ENCODE measurements at places on chromosomes 11 and 22.

DNA sequence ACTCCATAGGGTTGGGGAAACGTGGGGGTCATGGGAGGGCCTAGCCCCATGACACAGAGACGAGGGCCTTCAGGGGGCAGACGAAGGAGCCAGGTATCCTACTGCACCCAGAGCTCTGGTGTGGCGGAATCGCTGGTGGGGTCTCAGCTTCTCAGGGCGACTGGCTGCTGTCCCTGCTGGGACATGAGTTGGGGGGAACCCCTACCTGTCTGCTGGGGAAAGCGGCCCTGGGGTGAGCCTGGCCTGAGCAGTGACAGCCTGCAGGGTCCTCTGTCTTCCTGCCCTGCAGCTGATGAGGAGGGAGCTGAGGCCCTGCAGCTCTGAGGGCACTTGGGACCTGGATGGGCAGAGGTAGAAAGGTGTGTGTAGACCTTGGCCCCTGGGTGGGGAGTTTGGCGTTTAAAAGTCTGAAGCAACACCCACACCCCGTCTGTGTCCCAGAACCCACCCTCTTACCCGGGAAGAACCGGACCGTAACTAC lies 33.6 kb upstream of the GRAMD4 start:
- no peak for DNase-seq

DNA sequence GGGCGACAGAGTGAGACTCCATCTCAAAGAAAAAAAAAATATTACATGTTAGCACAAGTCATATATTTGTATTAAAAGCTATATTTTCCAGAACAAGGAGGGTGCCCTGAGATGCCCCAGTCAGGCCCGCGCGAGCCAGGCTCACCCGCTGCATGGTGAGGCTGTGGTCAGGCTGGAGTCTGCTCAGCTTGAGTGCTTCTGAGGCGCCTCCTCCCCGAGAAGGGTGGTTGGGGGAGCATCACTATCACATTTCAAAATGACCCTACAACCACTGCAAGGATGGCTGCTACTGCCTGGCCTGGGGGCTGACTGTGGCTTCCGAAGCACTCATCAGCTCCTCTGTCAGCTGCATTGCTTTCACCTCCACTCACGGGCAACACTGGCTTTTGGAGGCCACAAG lies 77.1 kb downstream of the SCUBE1 start:
- no peak for DNase-seq

DNA sequence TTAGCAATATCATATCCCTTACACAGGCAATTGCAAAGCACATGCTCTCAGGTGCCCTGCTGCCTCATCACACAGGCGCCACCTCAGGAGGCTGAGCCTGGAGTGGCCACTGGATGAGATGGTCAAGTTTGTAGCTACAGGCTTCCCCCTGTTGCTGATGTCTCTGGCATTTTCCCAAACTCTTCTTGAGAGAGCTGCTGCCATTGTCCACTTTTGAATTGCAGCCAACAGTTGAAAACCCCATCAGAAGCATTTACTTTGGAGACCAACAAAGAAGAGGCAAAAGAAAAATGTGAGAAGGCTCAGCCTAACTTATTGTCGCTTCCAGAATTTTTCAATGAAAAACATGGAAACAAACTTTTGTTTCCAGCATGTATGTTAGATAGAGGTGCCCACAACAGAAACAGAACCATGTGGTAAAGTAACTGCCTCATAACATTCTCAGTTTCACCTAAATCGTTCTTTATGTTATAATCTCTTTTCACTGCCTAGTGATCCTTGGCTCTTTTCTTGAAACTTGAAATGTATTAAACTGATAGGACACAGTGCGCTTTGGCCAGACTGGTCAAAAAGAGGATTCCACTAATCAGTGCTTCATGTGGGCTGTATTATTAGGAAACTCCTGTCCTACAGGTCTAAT lies 47.6 kb upstream of the OR8B8 start:
- no peak for DNase-seq

DNA sequence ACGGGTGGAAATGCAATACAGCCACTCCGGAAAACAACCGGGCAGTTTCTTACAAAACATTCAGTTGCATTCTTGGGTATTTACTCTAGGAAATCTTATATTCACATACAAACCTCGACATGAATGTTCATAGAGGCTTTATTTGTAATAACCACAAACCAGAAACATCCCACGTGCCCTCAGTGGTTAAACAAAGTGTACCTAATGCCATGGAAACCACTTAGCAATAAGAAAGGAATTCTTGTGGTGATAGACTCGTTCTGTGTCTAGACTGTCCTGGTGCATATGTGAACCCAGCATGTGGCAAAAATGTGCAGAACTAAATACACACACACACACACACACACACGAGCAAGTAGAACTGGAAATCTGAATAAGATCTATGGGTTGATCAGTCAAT lies 1073.3 kb downstream of the TBC1D22A start:
- no peak for DNase-seq

DNA sequence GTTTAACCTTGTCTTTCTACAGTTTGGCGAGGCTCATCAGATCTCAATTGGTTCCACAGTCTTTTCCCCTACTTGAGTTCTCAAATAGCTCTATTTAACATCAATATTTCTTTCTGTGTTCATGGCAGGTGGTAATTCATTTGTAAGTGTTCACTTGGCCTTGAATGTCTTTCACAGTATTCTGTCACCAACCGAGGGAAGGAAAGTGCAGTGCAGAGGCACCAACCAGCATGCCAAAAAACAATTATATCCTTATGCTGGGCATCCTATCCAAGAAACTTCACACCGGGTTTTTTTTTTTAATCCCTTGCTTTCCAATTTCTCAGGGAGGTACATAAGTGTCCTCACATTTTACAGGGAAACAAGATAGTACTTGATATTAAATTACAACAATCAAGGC lies 55.0 kb upstream of the ZC3H12C start:
- no peak for DNase-seq

DNA sequence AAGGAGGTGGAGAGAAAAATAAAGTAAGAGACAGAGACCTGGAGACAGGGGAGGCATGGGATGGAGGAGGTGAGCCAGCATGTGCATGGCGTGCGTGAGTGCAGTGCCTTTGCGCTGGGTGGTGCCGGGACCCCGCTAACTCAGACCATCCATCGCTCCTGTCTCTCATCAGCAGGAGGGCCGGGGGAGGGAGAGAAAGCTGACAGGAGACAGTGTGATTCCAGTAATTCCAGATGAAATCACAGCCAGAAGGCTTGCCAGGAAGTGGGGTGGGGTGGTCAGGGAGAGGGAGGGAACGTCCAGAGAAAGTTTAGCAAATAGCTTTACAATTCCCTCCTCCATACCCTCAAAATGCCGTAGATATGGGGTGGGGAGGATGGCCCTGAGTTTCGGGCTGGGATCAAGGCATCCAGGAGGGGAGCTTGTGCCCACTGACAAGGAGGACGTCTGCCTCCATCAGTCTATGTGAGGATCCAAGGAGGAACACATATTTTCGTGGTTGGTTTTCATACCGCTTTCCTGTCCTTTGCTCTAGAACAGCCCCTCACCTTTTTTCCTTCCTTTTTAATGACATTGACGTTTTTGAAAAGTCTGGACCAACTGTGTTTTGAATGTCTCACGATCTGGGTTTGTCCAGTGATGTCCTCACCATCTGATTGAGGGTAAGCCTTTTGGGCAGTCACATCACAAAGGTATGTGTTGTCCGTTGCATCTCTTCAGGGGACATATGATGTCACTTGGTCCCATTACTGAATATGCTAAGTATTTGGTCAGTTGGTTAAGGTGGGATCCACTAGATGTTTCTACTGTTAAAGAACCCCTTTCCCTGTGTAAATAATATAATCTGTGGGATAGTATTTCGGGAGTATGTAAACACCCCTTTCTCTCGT lies 567.3 kb downstream of the MIAT start:
- DNase-seq, result no peak

DNA sequence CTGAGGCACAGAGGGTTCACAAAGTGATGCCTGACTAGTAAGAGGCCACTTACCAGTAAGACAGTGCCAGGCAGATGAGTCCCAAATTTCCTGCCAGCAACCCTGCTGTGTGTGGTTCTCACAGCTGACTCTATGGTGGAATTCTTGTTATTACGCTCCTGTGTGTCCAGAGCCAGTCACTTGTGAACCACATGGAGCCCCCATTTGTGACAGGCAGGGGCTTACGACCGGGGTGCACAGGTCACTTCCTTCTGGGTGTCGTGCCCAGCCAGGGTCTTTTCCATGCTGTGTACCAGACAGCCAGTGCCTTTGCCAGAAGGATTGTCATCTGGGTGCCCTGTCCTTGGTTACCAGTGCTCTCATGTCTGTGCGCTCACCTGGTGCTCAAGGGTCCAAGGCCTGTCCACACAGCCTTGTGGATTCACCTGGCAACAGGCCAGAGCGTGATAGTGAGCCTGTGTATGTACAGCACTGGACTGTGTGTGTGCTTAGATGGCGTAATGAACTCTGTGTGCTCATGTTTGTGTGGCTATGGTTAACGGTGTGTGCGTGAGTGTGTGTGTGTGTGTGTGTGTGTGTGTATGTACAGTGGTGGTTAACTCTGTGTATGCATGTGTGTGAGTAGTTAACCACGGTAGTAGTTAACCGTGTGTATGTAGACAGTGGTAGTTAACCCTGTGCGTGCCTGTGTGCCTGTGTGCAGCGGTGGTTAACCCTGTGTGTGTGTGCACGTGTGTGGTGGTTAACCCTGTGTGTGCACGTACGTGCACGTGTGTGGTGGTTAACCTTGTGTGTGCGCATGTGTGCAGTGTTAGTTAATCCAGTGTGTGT lies 18.6 kb downstream of the GRAMD4 start:
- no peak for DNase-seq

DNA sequence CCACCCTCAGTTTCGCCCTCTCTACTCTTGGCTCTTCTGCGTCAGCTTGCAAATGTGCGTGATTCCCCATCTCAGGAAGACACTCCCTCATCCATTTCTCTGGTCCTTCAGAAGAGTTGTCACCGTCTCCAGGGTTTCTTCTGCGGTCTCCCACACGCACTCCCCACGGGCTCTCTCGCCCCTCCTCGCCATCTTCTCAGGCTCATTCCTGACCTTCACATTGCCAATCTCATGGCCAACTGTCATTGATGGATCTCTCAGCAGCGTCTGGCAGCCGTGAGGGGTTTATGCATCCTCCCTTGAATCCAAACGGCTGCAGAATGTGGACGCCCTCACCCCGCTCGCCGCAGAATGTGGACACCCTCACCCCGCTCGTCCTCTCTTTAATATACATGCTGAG lies 10.5 kb downstream of the SYNGR1 start:
- DNase-seq, result no peak

- DNase-seq, result peak; percentile 21
These were observed 91.8 kb upstream of the CD44 start for GRCh38 chr11:35047179-35047578.

DNA sequence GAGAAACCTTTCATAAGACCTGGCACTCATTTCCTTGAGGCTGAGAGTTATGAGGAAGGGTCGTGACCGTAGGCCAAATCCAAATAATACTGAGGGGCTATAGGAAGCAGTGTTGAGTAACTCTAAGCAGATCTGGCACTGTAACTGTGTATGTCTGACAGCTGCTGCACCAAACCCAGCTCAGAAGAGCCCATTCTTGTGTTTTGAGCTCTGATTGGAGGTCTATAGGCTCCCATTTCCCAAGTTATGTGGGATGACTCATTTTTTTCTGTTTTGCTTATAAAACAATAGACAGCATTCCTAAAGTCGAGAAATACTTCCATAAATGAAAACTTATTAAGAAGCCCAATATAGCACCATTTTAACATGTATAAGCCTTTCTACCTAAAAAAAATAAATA lies 645.8 kb downstream of the DLG2 start:
- no peak for DNase-seq

- DNase-seq, result no peak
These were observed 69.5 kb downstream of the AMBRA1 start for GRCh38 chr11:46524201-46524770.

DNA sequence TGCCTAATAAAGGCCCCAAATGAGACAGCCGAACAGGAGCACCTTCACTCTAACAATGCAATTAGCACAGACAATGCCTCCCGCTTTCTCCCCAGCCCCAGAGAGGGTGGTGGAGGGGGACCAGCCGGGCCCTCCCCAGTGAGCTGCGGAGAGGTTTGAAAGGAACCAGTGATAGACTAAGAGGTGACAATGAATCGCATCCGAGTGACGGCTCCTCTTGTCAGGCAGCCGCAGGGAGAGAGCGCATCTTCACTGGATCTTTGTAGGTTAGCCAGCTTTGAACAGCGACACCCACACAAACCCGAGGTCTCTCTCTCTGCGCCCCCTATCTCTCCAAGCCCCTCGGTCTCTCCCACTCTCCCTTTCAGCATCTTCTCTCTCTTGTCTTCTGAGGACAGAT lies 28.0 kb downstream of the FLRT1 start:
- no peak for DNase-seq

DNA sequence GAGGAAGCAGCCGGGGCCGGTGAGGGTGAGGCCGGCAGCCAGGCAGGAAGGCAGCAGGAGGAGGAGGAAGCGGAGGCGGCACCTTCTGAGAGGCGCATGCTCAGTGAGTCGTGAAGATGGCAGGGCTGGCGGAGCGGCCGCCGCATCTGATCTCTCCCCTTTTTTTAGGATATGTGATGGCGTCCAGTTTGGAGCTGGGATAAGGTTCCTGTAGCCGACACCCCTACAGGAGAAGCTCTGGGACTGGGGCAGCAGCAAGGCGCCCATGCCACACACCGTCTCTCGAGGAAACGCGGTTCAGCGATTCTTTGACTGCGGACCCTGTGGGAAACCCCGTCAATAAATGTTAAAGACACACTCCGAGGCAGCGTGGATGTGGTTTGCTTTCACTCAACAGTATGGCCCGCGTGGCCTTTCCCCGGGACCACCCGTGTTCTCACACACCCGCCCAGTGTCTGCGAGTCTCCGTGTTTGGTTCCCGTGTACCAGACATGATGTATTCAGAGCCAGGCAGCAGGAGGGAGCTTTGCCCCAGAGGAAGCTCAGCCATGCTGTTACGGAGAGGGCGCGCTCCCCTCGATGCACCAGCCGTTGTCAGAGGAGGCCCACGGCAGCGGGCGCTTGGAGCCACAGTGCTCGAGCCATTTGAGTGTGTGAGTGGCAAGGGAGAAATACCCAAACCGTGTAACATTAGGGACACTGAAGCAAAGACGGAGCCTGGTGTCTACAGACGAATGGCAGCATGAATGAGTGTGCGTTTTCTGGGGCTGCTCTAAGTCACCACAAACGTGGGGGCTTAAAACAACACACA lies 27.7 kb upstream of the PARVB start:
- DNase-seq, result peak; percentile 75

GRCh38 chr22:18077639-18078328 lies at the start of gene PEX26:
TSS of gene PEX26 (plus strand) at chr22:18077990. CDS start at chr22:18078377, 387 bp downstream.
- peak; percentile 96 for DNase-seq

- DNase-seq, result no peak
These were observed 2.3 kb upstream of the KCTD14 start for GRCh38 chr11:78025378-78025777.

- no peak for DNase-seq
These were observed 9.9 kb downstream of the MTMR2 start for GRCh38 chr11:95913830-95914615.
